ENCODE measurements at places on chromosomes 2 and 18.

DNA sequence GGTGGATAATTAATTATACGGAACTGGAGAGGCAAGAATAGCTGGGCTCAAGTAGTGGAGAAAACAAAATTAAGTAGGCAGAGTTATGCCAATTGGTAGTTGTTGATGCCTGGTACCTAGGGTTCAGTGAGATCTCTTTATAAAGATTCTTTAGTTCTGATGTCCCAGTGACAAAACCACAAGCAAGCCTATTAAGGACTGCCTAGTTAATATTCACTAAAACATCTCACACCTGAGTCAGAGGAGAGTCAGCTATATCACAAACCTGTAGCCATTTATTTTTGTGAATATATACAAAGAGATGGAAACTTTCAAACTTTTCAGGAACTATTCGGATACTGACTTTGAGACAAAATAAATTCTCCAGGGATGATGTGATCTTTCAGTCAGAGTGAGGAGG lies 213.9 kb upstream of the CYP26B1 start:
- peak; percentile 19 for DNase-seq

DNA sequence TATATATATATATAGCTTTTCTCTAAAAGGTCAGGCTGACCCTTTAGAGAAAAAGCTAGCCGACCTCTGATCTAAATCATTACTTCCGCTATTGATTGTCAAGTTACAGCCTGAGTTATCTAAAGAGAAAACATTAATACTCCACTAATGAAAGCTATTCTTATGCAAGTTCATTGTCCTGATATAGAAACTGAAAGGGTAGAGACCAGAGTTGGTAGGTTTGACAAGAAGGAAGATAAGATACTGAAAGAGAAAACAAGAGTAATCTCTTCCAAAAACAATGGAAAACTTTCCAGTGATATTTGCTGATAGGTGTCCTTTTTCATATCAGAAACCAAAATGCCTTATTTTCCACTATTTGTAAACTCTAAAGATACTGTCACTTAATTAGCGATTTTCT lies 62.8 kb upstream of the SLC39A10 start:
- no peak for DNase-seq

- DNase-seq, result peak; percentile 21
Measured at GRCh38 chr2:31980674-31981356, 30.0 kb downstream of the MEMO1 start.

DNA sequence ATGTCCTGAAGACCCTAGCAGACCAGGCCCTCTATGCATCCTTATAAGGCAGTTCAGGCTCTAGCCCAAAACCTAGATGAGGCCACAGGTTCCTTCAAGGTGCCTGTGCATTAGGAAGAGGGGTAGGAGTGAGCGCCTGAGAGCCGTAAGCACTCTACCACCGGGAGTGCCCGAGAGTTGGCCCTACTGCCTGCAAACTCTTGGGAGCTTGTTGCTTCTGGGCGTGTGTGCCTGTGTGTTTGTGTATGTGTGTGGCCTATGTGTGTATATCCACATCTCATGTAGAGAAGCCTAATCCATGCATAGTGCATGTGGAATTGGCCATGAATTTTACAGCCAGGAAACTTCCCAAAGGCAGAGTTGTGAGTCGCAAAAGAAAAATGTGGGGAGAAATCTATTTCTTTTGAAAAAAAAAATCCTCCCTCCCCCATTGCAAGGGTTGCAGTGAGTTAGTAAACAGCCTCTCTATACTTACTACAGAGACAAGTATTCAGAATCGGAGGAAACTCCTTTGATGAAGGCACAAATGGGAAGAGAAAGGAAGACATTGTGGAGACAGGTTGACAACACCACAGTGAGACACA lies 96.8 kb downstream of the ADD2 start:
- no peak for DNase-seq

- no peak for DNase-seq
Measured at GRCh38 chr2:69010437-69011194, 2.4 kb upstream of the ANTXR1 start.

DNA sequence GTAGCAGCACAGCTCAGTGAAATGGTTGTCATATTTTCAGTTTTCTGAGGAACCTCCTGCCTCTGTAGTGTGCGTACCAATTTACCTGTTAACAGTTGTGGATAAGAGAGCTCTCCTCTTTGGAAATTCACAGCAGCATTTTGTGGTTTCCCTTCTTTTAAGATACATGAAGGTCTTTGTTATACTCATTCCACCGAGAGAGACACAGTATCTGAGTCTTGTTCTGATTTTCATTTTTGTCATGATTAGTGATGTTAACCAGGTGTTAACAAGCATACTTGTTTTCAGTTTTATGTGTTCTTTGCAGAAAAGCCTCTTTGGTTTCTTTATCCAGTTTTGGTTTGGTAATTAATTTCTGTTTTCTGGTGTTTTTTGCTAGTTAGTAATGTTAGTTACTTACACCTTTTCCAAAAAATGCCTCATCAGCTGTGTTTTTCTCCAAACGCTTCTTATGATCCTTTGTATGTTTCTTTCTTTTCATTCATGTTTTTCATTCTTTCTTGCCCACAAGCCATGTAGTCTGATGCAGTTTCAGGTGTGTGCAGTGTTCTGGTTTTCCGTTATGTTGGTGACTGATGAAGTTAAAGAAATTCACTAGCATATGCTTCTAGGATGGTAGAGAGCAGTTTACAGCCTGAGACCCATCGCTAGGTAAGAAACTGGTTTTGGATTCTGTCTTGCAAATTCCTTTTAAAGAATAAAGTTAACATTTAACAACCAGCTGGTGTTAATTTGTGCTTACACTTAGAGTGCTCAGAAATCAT lies 30.1 kb downstream of the CCDC74A start:
- DNase-seq, result no peak

- DNase-seq, result no peak
Measured at GRCh38 chr2:66539452-66539851, 104.5 kb downstream of the MEIS1 start.

DNA sequence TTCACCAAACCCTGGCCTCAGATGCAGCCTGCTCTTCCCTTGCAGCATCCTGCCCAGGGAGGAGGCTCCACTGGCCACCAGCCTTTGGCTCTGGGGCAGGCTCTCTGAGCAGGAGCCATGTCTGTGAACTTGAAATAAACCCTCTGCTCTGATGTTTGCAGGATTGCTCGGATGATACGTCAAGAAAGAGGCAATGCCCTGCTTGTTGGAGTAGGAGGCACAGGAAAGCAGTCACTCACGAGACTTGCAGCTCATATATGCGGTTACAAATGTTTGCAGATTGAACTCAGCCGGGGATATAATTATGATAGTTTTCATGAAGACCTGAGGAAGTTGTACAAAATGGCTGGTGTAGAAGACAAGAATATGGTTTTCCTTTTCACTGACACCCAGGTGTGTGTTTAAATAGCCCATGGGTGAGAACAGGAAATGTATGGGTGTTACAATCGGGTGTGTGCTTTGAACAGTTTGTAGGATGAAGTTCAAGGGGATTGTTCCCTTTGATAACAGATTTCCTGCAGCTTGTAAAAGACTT lies 177.9 kb downstream of the DNAH6 start:
- DNase-seq, result no peak

Measured in RCC 7860 (cell line).